ENCODE measurements at places on chromosomes 5 and 9.

- DNase-seq, result no peak
Observed at GRCh38 chr9:107309271-107309670, 26.2 kb downstream of the RAD23B start.

DNA sequence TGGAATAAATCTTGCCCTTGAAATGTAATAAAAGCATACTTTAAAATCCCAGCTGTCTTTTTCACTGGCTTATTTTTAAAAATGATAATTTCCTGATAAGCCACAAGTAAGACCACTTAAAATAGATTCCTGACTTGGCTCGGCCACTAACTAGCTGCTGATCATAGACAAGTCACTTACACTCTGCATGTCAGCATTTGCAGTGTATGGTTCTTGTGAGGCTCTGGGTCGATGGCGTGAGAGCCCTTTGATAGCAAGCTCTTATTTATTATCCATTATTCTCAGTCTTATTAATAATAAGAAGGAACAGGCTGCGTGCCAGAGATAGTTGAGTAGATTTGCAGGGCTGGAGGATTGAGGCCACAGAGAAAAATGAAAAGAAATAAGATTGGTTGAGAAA, 110.7 kb upstream of the IL12B start:
- no peak for DNase-seq

GRCh38 chr5:112018846-112019245, 261.9 kb upstream of the NREP start:
- DNase-seq, result no peak

DNA sequence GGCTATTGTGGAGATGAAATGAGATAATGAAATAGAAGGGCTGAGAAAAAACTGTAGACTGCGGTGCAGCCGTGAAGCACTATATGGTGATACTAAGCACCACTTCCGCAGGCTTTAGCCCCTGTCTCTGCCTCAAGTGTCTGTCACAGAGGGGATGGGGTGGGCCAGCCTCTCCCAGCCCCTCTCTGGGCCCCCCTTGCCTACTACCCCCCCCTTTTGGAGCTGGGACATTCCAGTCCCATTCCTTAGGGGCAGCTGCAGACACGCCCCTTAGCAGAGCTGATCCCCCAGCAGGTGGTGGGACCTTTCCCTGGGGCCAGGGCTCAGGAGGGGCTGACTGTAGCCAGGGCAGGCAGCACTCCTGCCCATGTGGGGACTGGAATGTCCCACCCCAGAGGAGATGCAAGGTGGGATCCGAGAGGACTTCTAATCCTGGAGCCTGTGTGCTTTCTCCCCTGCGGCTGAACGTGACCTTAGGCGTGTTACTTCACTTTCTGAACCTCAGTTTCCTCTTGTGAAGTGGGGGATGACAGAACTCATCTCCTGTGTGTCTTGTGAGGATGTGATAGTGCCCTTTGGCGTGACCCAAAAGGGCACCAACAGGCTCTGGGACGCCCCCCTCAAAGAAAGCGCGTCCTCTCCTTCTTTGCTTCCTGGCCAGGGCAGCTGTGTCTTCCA, 1.9 kb downstream of the N4BP3 start:
- no peak for DNase-seq

- no peak for DNase-seq
Observed at GRCh38 chr5:124309241-124309980, 437.0 kb downstream of the ZNF608 start.

DNA sequence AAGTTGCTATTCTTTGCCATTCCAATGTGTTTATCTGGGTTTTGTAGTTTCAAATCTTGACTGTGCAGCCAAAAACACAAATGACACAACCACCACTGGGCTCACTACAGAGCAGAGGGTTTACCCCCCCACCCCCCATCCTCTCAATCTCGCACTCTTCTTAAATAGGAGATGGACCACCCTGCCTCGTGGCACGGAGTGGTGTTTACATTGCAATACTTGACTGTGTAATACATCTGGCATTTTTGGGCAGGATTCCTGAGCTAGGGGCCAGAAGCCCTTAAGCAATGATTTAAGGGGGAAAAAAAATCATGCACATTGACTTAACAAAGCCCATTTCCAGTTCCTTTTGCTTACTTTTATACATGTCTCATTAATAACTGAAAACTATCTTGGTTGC, 19.0 kb downstream of the PTCH1 start:
- DNase-seq, result no peak

DNA sequence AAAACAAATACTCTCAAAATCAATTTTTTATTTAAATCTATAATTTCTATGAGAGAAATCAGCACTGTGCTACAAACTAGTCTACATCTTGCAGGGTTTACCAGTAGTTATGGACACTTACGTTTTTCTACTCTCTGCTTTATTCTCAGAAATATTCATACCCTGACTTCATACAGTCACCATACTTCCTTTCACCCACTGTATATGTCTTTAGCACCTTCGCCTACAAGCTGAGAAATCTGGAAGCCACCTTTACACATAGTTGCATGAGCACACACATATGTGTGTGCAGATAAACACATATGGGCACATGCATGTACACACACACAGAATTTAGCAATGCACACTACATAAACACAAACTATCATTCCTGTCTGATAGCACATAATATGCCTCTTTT, 177.0 kb downstream of the ST8SIA4 start:
- no peak for DNase-seq

DNA sequence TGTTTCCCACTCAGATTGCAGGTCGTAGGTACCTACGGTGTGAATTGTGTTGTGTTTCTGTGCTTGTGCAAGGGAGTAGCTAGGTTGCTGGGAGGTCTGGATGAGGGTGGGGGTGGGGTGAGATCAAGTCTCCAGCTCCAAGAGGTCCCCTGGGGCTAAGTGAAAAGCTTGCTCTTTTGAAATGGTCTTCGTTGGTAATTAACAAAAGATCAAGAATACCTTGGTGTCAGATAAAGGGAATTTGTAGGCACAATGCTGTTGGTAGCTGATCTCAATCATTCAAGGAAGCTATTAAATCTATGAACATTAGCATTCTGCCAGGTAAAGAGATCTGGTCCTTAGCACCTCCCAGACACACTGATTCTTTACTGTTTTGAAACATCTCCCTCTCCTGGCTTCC, 928 bp upstream of the PCDHGC4 start:
- DNase-seq, result no peak

GRCh38 chr5:43073597-43074546, 33.8 kb upstream of the ANXA2R start:
- no peak for DNase-seq

DNA sequence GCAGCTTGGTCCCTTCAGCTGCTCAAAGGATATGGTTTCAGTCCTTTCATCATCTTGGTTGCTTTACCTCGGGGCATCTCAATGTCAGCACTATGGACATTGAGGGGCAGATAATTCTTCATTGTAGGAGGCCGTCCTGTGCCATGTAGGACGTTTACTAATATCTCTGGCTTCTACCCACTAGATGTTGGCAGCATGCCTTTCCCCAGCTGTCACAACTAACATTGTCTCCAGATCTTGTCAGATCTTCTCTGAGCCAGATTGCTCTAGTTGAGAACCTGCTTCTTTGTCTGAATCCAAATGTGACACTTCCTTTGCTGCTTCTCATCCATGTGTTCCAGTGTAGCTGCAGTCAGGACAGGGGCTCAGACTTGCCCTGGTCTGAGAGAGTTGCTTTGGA, 10.3 kb downstream of the PTPA start:
- no peak for DNase-seq

- DNase-seq, result no peak
Observed at GRCh38 chr5:7795306-7795705, 55.6 kb downstream of the CFAP90 start.

GRCh38 chr9:74348777-74349176, 148.4 kb upstream of the RORB start:
- no peak for DNase-seq

- DNase-seq, result no peak
Observed at GRCh38 chr5:112933651-112934365, 11.8 kb upstream of the REEP5 start.

DNA sequence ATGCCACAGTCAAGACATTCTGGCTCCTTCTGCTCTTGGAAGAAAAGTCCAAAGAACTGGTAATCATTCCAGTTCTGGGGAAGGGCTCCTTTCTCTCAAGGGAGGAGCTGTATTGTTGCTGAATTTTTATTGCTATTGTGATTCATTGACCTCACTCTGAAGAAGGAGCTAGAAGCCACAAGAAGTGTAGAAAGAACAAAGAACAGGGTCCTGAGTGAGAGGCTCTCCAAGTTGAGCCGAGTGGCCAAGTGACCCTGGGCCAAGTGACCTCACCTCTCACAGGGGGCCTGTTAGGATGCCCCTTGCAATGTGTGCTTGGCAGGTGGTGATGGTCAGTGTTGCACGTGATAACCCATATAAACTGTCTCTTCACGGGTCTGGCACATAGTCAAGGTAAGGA, 173.3 kb downstream of the FGF18 start:
- no peak for DNase-seq

DNA sequence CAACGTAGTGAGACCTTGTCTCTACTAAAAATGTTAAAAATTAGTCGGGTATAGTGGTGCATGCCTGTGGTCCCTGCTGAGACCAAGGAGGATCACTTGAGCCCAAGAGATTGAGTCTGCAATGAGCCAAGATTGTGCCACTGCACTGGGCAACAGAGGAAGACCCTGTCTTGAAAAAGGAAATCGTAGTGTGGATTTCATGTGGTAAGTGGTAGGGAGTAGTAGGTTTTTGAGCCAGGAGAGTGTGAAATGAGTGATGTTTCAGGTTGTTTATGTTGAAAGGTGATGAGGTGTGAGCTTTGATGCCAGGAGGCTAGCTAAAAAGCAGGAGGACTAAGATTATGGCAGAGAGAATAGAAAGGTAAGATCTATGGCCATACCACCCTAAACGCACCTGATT, 5.9 kb downstream of the MATR3 start:
- DNase-seq, result no peak

- no peak for DNase-seq
Observed at GRCh38 chr9:98867429-98868168, 60.1 kb downstream of the GALNT12 start.

DNA sequence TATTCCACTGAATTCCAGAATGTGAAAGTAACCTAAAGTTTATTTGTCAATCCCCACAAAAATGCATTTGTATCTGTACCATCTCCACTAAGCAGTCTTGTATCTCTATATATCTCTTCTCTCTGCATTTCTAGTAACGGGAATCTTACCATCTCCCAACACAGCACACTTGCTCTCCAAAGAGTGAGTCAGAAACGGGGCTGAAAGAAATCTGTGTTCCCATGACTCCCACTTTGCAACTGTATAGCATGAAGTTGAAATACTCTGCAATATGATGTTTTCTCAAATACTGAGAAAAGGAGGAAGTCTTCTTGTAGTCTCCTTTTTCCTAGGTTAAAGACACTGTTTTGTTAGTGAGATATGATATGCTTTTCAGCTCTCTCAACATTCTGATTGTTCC, 848.8 kb upstream of the ACO1 start:
- no peak for DNase-seq

DNA sequence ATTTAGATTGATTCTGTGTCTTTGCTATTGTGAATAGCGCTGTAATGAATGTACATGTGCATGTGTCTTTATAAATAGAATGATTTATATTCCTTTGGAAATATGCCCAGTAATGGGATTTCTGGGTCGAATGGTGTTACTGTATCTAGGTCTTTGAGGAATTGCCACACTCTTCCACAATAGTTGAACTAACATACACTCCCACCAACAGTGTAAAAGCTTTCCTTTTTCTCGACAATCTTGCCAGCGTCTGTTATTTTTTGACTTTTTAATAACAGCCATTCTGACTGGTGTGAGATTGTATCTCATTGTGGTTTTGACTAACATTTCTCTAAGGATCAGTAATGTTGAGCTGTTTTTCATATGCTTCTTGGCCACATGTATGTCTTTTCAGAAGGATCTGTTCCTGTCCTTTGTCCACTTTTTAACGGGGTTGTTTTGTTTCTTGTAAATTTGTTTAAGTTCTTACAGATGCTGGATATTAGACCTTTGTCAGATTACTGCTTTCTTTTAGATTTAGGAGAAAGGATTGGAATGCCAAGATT, 125.0 kb upstream of the NR5A1 start:
- no peak for DNase-seq

DNA sequence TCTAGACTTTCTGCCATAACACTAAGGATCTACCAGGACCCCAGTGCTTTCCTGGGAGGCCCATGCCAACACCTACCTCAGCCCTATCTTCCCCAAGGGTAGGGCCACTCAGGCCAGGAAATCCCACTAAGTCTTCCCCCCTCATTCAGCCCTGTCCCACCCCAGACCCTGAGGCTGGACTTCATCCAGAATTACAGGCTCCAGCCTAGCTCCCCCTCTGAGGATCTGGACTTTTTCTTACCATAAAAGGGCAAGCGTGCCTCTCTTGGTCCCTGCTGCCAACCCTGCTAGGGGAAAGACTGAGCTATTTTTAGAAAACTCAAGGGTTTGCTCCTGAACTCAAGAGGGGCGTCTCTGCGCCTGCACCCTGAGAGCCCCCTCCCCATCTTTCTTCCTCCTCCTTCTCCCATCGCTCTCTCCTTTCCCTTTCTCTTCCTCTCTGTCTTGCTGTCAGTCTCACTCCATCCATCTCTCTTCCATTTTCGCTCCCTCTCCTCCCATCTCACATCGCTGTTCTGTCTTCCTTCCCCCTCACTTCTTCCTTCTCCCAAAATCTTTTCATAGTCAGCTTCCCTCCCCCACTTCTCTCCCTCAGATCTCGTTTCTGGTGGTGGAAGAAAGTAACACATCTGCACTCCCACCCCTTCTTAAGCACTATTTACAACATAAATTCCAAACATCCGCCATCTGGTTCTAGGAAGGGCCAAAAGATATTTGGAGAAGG, 38.1 kb upstream of the IL17B start:
- no peak for DNase-seq

GRCh38 chr5:168989731-168990505, 311.0 kb downstream of the SLIT3 start:
- DNase-seq, result no peak

- DNase-seq, result no peak
Observed at GRCh38 chr9:133074111-133074651, 12.4 kb downstream of the CEL start.

GRCh38 chr9:94921092-94921471, 194.6 kb downstream of the AOPEP start:
- DNase-seq, result no peak

DNA sequence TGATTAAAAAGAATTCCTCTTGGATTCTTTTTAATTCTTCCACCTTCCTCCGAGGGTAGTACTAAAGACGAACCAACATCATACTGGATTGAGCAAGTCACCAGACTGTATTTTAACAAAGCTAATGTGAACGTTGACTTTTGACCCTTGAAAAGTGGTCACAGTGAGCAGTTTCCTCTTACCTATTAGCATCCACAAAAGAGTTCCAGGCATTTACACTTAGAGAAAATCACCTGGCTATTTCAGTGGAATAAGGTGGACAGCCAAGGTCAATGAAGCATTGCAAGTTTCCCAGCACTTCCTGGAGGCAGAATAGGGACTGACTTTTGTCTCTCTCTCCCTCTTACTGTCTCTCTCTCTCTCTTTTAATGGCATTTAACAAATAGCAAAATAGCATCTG, 145.1 kb upstream of the DAB2 start:
- no peak for DNase-seq

GRCh38 chr5:35476036-35476435, 141.6 kb upstream of the SPEF2 start:
- no peak for DNase-seq

DNA sequence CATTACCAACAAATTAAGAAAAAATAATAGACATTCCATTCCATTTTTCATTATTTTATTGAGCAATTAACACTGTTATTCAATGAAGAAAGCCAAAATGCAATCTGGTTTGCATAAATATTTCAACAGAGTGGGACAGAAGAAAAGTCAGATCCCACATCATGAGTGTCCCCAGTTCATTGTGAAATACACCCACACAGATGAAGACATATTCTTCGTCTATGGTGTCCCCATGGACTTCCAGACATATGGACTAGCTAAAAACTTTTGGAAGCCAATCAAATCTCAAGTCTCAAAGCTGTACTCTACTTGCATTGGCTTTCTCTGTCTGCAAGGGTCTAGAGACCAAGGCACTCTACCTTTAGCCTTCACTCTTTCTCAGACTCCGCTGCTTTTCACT, 194.3 kb downstream of the SEMA5A start:
- no peak for DNase-seq
